ENCODE measurements at places on chromosomes 12 and 14.

DNA sequence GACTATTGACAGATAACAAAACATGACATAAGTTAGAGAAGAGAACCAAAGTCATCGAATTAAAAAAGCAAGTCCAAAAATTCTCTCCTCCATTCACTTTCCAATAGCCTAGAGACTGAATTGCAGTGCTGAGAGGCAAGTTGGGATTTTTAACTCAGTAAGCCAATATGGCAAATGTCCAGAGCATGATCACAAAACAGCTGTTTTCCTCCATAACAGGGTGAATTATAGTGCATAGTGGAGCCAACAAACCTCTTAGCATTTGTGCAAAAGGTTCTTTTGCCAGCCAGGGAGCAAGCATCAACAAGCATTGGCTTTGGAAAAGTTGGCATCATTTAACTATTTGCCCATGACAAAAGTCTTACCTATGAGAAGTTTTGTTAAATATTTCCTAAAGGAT is 458.8 kb upstream of the NOVA1 start:
- no peak for DNase-seq

DNA sequence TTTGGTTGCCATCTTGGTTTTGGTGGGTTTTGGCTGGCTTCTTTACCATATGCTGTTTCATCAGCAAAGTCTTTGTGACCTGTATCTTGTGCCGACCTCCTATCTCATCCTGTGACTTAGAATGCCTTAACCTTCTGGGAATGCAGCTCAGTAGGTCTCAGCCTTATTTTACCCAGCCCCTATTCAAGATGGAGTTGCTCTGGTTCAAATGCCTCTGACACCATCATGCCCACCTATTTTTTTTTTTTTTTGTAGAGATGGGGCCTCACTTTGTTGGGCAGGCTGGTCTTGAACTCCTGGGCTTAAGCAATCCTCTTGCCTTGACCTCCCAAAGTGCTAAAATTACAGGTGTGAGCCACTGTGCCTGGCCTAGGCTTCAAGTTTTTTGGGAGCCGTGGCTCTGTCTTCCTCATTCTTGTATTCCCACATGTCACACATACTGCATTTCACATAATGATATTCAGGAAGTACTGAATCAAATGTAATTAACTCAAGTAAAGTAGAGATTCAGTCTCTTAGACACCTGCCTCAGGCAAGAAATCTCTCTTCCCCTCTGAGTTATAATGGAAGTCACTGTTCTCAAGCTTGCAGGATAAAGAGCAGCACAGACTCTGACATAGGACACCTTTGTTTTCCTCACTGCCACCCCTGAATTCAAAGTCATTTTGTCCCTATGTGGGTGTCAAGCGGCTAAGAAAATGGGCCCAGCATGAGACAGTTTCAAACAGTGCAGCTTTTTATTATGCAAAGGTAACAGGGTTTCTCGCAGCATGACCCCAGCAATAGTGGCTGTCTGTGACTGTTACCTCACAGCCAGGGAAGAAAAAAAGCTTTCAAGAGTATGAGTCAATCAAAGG is 159.0 kb downstream of the PTPN11 start:
- no peak for DNase-seq

DNA sequence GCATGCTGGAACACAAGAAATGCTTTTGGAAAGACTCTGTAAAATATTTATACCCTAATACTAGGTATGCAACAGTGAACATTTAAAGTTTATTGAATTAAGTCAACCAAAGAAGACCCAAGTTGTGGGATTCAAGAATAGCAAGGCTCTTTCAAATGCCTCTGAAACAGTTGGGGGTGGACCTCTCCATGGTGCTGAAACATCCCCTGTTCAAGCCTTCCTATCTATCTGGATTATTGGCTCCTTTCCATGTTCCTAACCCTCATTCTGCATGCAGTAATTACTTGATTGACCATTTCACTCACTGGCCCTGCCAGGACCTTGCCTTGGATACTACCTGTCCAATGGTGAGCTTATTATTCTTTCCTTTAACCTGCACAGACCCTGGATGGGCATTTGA is 349.7 kb downstream of the NRXN3 start:
- no peak for DNase-seq

DNA sequence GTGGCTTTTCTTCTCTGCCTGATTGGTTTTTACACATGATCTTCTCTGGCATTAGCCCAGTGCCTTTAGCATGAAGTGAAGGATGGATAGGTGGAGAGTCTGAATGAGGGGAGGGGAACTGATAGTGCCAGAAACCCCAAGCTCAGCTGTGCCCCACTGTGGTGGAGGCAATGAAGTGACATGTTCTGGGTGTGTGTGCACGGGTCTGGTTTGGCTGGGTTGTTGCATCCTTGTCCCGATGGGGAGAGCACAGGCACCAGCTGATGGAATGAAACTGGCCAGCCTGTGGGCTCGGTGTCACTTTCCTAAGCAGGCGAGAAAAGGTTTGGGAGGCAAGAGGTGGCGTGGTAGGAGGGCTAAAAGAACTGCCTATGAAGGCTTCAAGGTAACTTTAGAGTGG is 65.3 kb downstream of the CACNA1C start:
- no peak for DNase-seq

- DNase-seq: no peak
These were observed 2.8 kb downstream of the EFS start for GRCh38 chr14:23362200-23362599.

All from NCI-H2171 treated with DMSO at 0.1 percent for 48 hours (cell line).